ENCODE measurements at places on chromosomes 16 and 17. TPM values are rescaled to one million over a fixed set of nuclear protein-coding genes. Genes with fewer than 3 reads are reported as not detected.

PITPNM3 gene
- total RNA-seq: 0.37 TPM

CRYM gene
- 0.59 TPM for total RNA-seq

HSPB9 gene
- not detected for total RNA-seq

LPCAT2 gene
- 6.6 TPM for total RNA-seq

NXPH3 gene
- total RNA-seq: under 0.01 TPM

KRT39 gene
- total RNA-seq: not detected

COASY gene
- total RNA-seq: 16.9 TPM

KRT37 gene
- not detected for total RNA-seq

EPX gene
- total RNA-seq: not detected

FOXF1 gene
- under 0.01 TPM for total RNA-seq

CEP112 gene
- 7.3 TPM for total RNA-seq

RFNG gene
- total RNA-seq: 38.5 TPM

TBC1D26 gene
- total RNA-seq: not detected

NPTX1 gene
- 0.73 TPM for total RNA-seq

NPW gene
- total RNA-seq: 1.5 TPM

LITAFD gene
- total RNA-seq: not detected
